ENCODE measurements at places on chromosomes 16 and 17. TPM values are rescaled to one million over a fixed set of nuclear protein-coding genes. Genes with fewer than 3 reads are reported as not detected.

DNA sequence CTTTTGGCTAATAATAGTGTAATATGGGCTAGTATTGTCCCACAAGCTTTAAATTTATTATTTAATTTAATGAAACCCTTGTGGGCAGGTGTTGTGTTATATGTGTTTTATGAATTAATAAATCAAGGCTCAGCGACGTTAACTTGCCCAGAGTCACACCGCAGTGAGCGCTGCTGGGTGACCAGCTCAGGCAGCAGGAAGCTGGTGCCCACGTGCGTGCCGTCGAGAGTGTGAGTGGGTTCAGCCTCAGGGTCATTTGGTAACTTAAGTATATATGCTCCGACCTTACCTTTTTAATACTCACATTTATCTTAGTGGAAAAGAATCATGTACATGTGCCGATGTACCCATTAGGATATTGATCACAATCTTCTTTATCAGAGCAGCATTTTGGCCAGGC, 137.4 kb upstream of the CHMP6 start:
- DNase-seq, result peak; percentile 43

GRCh38 chr17:75365009-75365930, 40.2 kb downstream of the GRB2 start:
- no peak for DNase-seq

- peak; percentile 94 for DNase-seq
These were observed 36.0 kb downstream of the CHD9 start for GRCh38 chr16:53090591-53091411.

DNA sequence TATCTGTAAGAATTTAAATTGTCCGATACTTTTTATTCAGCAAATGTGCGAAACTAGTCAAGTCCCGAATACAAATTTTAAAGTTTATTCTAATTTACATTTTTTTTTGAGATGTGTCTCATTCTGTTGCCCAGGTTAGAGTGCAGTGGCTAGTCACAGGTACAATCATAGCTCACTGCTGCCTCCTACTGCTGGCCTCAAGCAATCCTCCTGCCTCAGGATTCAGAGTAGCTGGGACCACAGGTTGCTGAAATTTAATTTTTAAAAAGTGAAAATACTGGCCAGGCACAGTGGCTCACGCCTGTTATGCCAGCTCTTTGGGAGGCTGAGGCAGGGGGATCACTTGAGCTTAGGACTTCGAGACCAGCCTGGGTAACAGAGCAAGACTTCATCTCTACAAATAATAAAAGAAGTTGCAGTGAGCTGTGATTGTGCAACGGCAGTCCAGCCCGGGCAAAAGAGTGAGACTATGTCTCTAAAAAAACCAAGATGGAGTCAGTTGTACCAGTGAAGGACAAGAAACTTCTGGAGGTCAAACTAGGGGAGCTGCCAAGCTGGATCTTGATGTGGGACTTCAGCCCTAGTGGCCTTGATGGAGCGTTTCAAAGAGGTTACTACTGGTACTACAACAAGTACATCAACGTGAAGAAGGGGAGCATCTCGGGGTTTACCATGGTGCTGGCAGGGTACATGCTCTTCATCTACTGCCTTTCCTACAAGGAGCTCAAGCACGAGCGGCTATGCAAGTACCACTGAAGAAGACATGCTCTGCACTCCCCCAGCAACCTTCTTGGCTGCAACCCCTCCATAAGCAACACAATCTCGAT, 5.6 kb downstream of the POLG2 start:
- no peak for DNase-seq

- DNase-seq, result no peak
These were observed 797.5 kb upstream of the EEF2KMT start for GRCh38 chr16:5895137-5895536.

DNA sequence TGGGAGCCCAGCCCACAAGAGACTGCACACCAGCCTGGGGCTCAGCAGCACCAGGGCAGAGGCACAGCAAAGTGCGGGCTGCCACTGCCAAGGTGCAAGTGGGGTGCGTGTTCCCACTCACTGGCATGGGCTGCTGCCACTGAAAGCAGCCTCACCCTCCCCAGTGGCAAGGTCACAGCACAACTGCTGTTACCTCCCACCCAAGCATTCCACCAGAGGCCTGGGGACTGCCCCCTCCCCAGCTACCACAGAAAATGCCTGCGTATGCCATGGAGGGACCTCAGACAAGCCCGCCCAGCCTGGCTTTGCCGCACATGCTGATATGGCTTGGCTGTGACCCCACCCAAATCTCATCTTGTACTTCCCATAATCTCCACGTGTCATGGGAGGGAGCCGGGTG, 33.1 kb downstream of the MEAK7 start:
- DNase-seq, result peak; percentile 55

- no peak for DNase-seq
These were observed 117.1 kb downstream of the ZNF423 start for GRCh38 chr16:49738832-49739231.

Gene SLC13A2
- 23.8 TPM for polyA plus RNA-seq

Gene PLEKHG4
- 16.7 TPM for polyA plus RNA-seq

Measured in aorta (tissue), 5 donors.